ENCODE measurements at places on chromosomes 5 and 9. TPM values are rescaled to one million over a fixed set of nuclear protein-coding genes. Genes with fewer than 3 reads are reported as not detected.

Gene OLFML2A
- 2.1 TPM for total RNA-seq

Gene DND1
- total RNA-seq = 0.30 TPM

Gene OR1J1
- total RNA-seq = not detected

Gene PRELID2
- total RNA-seq = 21.7 TPM

Gene SPATA9
- total RNA-seq = 0.46 TPM

Gene STK10
- 33.2 TPM for total RNA-seq

Gene GARIN3
- total RNA-seq = not detected

Gene DBH
- total RNA-seq = not detected

Gene BARHL1
- total RNA-seq = not detected

Gene AGXT2
- total RNA-seq = not detected

Gene MELK
- 3.0 TPM for total RNA-seq

Gene TERT
- not detected for total RNA-seq

Gene KIF24
- total RNA-seq = 0.59 TPM

Gene SPINK6
- total RNA-seq = not detected
